Mammary epithelial cell (primary cell): ENCODE measurements at places on chromosomes 4 and X.

DNA sequence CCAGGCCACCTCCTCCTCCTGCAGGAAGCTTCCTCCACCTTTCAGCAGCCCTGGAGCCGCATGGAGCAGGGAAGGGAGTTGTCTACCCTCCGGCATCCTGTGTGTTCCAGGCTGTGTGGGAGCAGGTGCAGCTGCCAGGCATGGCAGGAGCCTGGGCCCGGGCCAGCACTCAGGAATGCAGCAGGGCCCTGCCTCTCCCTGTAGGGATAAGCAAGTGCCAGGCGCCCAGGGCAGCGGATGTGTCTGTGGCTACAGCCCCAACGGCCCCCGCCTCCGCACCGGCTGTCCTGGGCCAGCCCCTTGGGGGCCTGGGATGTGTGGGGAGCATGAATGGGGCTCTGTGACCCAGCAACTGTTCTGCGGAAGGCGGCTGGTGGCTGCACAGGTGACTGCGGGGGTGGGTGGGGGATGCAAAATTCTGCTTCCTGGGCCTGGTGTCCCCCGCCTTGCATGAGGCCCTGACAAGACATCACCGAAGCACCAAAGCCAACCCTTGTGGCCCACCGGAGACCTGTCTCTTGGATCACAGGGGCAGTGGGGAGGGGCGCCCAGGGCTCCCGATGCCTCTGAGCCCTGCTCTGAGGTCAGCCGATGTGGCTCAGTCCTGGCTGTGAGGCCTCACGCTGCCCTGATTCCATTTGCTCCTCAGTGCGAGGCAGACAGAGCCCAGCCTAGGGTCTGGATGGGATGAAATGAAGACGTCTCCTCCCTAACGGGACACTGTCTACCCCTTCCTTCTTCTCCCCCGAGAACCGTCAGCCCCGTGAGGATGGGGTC, 1.4 kb upstream of the DOK7 start:
- DNase-seq: peak; percentile 76

GRCh38 chr4:36123906-36124305, 120.4 kb downstream of the ARAP2 start:
- DNase-seq: no peak

DNA sequence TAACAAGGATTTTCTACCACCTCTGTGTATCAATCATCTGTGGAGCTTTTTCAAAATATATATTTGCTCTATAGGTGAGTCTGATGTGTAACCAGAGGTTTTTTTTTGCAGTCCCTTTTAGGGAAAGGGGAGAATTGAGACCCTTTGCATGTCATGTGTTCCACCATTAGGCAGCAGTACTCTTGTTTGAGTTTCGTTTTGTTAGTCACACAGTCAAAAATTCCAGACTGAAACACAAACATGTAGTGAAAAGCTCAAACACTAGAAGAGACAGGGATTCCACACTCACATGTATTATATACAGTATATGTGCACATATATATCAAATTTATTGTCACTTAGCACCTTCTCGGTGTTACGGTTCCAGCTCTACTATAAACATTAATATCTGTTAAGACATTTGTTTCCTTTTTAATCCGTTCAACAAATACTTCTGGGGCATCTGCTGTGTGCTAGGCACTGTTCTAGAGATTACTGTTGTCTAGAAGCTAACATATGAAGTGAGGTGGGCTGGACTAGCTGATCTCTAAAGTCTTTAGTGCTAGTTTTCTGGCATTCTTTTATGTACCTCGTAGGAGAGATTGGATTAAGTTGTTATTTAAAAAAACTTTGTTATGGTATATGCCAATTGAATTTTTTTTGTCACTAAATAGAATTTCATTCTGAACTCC, 5.5 kb downstream of the USP9X start:
- peak; percentile 48 for DNase-seq

DNA sequence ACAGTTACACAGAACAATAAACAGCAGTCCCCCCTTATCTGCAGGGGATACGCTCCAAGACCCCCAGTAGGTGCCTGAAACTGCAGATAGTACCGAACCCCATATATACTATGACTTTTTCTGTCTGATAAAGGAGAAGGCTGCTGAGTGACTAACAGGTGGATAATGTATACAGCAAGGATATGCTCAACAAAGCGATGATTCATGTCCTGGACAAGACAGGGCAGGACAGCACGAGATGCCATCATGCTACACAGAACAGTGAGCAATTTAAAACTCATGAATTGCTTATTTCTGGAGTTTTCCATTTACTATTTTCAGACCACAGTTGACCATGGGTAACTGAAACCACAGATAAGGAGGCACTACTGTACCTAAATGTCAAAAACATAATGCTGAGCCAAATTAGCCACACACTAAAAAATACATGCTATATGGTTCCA, 76.1 kb downstream of the MANBA start:
- DNase-seq: peak; percentile 97

DNA sequence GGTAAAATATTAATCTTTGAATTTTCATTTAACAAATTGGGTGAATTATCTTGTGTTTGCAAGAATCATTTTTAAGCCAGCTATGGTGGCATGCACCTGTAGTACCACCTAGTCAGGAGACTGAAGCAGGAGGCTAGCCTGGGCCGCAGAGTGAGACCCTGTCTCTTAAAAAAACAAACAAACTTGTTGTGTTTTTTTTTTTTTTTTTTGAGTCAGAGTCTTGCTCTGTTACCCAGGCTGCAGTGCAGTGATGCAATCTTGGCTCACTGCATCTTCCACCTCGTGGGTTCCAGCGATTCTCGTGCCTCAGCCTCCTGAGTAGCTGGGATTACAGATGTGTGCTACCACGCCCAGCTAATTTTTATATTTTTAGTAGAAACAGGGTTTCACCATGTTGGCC, 2.2 kb downstream of the TXLNG start:
- no peak for DNase-seq
